ENCODE measurements at places on chromosomes 2 and 18. TPM values are rescaled to one million over a fixed set of nuclear protein-coding genes. Genes with fewer than 3 reads are reported as not detected.
A peak's percentile ranks its signal among the peaks of the same experiment; 100 is the strongest.

Gene SLC5A7
- total RNA-seq: not detected

DNA sequence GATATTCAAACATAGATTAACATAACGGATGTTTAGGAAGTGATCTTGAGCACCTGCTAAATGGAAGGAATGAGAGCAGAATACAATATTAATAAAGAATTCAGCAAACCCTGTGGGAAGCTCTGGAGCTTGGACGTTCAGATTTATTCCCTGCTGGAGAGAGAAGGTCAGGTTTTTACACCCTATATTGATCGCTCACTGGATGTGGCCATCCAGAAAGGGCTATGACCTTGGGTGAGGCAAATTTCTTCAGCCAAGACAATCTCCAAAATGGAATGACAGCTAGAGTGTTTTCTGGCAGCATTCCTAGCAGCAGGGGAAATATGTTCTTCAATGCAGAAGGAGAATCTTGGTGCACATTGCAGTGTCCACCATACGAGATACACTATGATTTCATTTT lies 288.3 kb downstream of the IRS1 start:
- DNase-seq: no peak
- H3K4me1 ChIP-seq: no peaks in the 10 kb centered on the region
- no peak overlapping the region for H3K27ac ChIP-seq
- H3K36me3 ChIP-seq: no peaks in the 10 kb centered on the region
- H3K27me3 ChIP-seq: peaks cover 5% of the 10 kb centered on the region
- H3K4me3 ChIP-seq: no peak overlapping the region

- H3K27me3 ChIP-seq: no peaks in the 10 kb centered on the region
- no peak for DNase-seq
- H3K27ac ChIP-seq: no peak overlapping the region
- no peak overlapping the region for H3K4me3 ChIP-seq
- no peaks in the 10 kb centered on the region for H3K36me3 ChIP-seq
Measured at GRCh38 chr2:98416383-98417159, 28.1 kb upstream of the INPP4A start.

Gene MYOM1
- total RNA-seq: 0.90 TPM

DNA sequence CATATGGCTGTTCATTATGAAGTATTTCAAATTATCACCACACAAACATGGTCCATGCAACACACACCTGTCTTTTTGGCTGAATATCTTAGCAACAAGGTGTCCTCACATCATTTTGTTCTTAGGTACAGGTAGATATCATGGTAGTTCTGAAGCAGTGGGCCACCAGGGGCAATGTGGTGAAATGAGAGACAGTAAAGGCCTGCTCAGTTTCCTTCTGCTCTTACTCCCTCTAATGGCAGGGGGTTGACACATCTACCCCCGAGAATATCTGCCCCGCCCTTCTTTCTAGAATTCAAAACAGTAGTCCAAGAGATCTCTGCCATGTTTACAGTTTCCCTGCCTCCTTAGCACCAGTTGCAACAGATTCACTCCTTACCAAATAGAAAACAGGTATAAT lies 147.0 kb upstream of the KLHL14 start:
- no peaks in the 10 kb centered on the region for H3K27me3 ChIP-seq
- H3K4me1 ChIP-seq: no peaks in the 10 kb centered on the region
- H3K36me3 ChIP-seq: no peaks in the 10 kb centered on the region
- DNase-seq: no peak

GRCh38 chr18:44388329-44388728 lies 292.4 kb upstream of the SETBP1 start:
- DNase-seq: no peak
- no peak overlapping the region for H3K4me3 ChIP-seq
- no peaks in the 10 kb centered on the region for H3K4me1 ChIP-seq
- no peaks in the 10 kb centered on the region for H3K27me3 ChIP-seq

DNA sequence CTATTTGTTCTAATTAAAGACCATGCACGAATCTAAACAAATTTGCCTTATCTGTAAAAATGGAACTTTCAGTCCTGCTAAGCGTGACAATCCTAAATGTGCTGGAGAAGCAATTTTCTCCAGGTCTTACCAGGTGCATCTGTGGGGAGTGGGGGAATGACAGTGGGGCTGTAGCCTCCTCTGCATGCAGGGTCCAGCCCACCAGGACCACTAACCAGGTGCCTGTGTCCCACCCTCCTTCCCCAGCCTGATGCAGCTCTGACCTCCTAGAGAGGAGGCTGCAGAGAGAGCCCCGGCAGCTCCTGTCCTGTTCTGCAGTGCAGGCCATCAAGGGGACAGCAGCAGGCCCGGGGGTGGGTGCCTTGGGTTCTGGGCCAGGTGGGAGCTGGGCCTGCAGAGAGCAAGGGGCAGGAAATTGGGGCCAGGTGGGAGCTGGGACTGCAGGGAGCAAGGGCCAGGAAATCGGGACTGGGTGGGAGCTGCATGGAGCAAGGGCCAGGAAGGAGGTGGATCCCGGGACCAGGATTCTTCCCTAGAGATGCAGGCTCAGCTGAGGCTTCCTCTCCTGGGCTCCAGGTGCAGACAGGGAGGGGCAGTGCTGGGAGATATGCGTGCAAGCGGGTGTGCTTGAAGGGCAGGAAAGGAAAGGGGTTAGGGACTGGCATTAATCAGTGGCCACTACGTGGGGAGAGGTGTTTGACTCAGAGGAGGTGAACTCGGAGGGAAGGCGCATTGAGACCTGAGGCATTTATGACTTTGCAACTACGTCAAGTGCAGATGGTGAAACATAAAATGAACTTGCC lies 185.3 kb downstream of the ANKRD30B start:
- no peak for DNase-seq
- H3K27ac ChIP-seq: no peak overlapping the region
- no peaks in the 10 kb centered on the region for H3K4me1 ChIP-seq
- no peaks in the 10 kb centered on the region for H3K27me3 ChIP-seq
- H3K4me3 ChIP-seq: no peak overlapping the region

DNA sequence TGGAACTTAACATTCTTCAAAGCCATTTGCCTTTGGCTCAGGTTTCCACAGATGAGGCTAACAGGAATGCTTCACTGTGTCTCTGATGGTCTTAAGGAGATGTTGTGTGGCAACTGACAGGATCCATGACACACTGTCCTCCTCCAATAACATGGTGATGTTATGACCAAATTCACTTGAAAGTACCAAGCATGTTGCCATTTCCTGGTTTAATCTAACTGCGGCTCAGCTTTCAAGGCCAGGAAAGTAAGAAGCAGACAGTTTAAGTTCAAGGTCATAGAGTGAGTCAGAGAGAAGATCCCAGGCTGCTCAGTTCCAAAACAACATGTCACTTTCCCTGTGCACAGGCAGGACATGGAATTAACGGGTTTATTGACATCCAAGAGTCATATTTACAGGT lies 513.6 kb downstream of the STK39 start:
- no peaks in the 10 kb centered on the region for H3K36me3 ChIP-seq
- H3K4me1 ChIP-seq: no peaks in the 10 kb centered on the region
- no peak overlapping the region for H3K4me3 ChIP-seq

GRCh38 chr2:48169141-48169592 lies 262.9 kb upstream of the FBXO11 start:
- H3K4me1 ChIP-seq: no peaks in the 10 kb centered on the region
- no peak overlapping the region for H3K27ac ChIP-seq
- H3K4me3 ChIP-seq: no peak overlapping the region
- no peak for DNase-seq

Gene BOLL
- not detected for total RNA-seq

Gene PCARE
- not detected for total RNA-seq

GRCh38 chr2:73956218-73956865 lies 28.4 kb upstream of the TET3 start:
- no peaks in the 10 kb centered on the region for H3K27me3 ChIP-seq
- no peak overlapping the region for H3K27ac ChIP-seq
- DNase-seq: no peak
- no peak overlapping the region for H3K4me3 ChIP-seq
- H3K36me3 ChIP-seq: peaks cover 67% of the 10 kb centered on the region
- peaks cover 24% of the 10 kb centered on the region for H3K4me1 ChIP-seq

DNA sequence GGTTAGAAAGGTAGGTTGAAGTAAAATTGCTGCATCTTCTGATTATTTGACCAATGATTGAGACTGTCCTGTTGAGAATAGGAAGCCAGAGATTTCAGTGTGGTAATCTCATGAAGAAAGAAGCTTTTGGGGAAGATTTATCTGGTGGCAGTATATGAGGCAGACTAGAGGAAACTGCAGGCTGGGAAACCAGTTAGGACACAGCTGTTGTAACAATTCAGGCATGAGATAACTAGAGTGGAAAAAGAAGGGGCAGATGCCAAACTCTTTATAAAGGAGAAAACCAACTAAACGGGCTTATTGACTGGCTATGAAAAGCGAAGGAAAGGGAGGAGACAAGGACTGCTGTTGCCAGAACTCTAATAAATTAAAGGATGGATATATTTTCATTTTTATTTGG lies 155.6 kb downstream of the TTC27 start:
- no peak overlapping the region for H3K4me3 ChIP-seq
- DNase-seq: no peak
- no peaks in the 10 kb centered on the region for H3K27me3 ChIP-seq
- H3K4me1 ChIP-seq: no peaks in the 10 kb centered on the region
- H3K27ac ChIP-seq: no peak overlapping the region
- peaks cover 64% of the 10 kb centered on the region for H3K36me3 ChIP-seq

Gene CCDC141
- total RNA-seq: 1.3 TPM

DNA sequence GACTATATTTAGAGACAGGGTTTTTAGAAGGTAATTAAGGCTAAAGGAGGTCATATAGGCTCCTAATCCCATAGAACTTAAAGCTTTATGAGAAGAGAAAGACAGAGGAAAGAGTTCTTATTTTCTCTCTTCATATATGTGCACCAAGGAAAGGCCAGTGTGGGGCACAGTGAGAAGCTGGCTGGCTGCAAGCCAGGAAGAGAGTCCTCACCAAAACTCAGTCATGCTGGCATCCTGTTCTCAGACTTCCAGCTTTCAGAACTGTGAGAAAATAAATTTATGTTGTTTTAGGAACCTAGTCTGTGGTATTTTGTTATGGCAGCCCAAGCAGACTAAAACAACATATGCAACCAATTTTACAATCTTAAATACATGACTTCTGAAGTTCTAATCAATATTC lies 31.5 kb upstream of the ATIC start:
- H3K4me1 ChIP-seq: no peaks in the 10 kb centered on the region
- H3K36me3 ChIP-seq: no peaks in the 10 kb centered on the region
- H3K4me3 ChIP-seq: no peak overlapping the region

DNA sequence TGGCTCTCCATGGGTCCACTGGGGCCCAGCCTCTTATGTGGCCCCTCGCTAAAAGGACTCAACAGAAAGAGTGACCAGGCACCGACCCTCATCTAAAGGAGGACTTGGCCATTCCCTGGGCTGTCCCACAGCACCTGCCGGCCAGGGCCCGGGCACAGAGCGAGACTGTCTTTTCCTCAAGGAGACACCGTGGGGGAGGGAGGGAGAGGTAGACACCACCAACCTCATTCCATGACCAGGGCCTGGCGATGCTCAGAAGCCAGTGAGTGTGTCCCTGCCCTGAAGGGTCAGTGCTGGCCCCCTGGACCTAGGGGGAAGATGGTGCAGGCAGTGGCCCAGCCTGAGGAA lies 39.8 kb upstream of the ALPP start:
- no peak overlapping the region for H3K4me3 ChIP-seq
- H3K27ac ChIP-seq: no peak overlapping the region
- no peaks in the 10 kb centered on the region for H3K27me3 ChIP-seq
- no peaks in the 10 kb centered on the region for H3K36me3 ChIP-seq

Gene LAMA1
- total RNA-seq: not detected

GRCh38 chr18:8163286-8163959 lies 445.8 kb upstream of the RAB12 start:
- no peak overlapping the region for H3K27ac ChIP-seq
- H3K36me3 ChIP-seq: no peaks in the 10 kb centered on the region
- no peak overlapping the region for H3K4me3 ChIP-seq
- no peaks in the 10 kb centered on the region for H3K4me1 ChIP-seq
- DNase-seq: no peak

- no peak overlapping the region for H3K27ac ChIP-seq
- H3K36me3 ChIP-seq: no peaks in the 10 kb centered on the region
- no peak for DNase-seq
Measured at GRCh38 chr2:96949701-96950350, 36.6 kb downstream of the FAM178B start.

DNA sequence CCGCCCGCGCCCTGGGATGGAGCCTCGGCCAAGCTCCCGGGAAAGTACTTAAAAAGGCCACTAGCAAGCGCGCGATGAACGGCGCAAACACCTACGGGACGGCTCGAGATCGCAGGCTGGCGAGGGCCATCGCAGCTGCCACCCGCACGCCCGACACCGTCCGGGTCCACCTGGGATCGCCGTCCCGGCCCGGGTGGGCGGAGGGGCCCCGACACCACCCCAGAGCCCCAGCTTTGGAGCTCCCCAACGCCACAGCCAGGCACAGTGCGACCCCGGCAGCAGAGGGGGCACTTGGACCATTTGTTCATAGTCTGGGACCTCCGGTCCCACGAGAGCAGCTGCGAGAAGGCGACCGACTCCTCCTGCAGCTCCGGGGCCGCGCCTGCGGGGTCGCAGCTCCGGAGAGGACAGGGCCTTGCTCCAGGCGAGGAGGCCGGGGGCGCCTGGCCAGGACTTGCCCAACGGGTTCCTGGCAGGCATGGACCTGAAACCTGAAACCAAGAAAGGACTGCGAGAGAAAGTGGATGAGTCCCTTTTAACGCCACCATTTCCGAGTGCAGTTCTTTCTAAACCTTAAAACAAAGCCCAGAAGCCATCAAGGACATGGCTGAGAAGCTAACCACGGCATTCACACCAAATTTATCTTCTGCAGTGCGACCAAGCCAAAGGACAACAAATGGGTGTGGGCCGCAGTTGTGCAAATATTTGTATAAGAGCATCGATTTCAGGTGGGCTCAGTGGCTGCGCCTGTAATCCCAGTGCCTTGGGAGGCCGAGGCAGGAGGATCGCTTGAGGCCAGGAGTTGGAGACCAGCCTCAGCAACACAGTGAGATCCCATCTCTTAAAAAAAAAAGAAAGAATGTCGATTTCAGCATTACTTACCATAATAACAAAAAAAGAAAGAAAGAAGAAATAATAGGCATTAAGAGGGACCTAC lies 54.0 kb upstream of the IMP4 start:
- H3K27ac ChIP-seq: no peak overlapping the region
- H3K4me1 ChIP-seq: no peaks in the 10 kb centered on the region
- no peaks in the 10 kb centered on the region for H3K36me3 ChIP-seq
- H3K27me3 ChIP-seq: peaks cover 8% of the 10 kb centered on the region
- H3K4me3 ChIP-seq: no peak overlapping the region
- no peak for DNase-seq

Gene GCG
- total RNA-seq: not detected

- H3K27ac ChIP-seq: no peak overlapping the region
- H3K4me1 ChIP-seq: peaks cover 5% of the 10 kb centered on the region
- H3K36me3 ChIP-seq: peaks cover 15% of the 10 kb centered on the region
- peaks cover 2% of the 10 kb centered on the region for H3K27me3 ChIP-seq
Measured at GRCh38 chr2:241894056-241894641, 24.6 kb downstream of the RTP5 start.

Gene ARHGAP25
- total RNA-seq: 87.7 TPM

- H3K4me3 ChIP-seq: no peak overlapping the region
- no peak for DNase-seq
- no peaks in the 10 kb centered on the region for H3K4me1 ChIP-seq
- no peak overlapping the region for H3K27ac ChIP-seq
- H3K36me3 ChIP-seq: no peaks in the 10 kb centered on the region
Measured at GRCh38 chr2:23400703-23401102, 15.7 kb downstream of the KLHL29 start.

- no peaks in the 10 kb centered on the region for H3K36me3 ChIP-seq
- no peak overlapping the region for H3K4me3 ChIP-seq
- H3K27me3 ChIP-seq: no peaks in the 10 kb centered on the region
- H3K27ac ChIP-seq: no peak overlapping the region
- peak; percentile 76 for DNase-seq
Measured at GRCh38 chr18:49021433-49022129, 70.8 kb upstream of the SMAD7 start.

- H3K4me1 ChIP-seq: peaks cover 89% of the 10 kb centered on the region
- no peaks in the 10 kb centered on the region for H3K27me3 ChIP-seq
- peak; percentile 84 for DNase-seq
- H3K4me3 ChIP-seq: no peak overlapping the region
- peaks cover 5% of the 10 kb centered on the region for H3K36me3 ChIP-seq
- H3K27ac ChIP-seq: peak overlapping the region; percentile 88
Measured at GRCh38 chr2:101718993-101719571, 21.6 kb downstream of the MAP4K4 start.
